Suppressor macrophage treated with lipopolysaccharide for 4 hours (primary cell): ENCODE measurements at places on chromosomes 13 and 19.

GRCh38 chr13:83796364-83796763, 85.9 kb downstream of the SLITRK1 start:
- DNase-seq, result no peak

- no peak for DNase-seq
Observed at GRCh38 chr19:16976446-16976845, 50.2 kb downstream of the CPAMD8 start.

DNA sequence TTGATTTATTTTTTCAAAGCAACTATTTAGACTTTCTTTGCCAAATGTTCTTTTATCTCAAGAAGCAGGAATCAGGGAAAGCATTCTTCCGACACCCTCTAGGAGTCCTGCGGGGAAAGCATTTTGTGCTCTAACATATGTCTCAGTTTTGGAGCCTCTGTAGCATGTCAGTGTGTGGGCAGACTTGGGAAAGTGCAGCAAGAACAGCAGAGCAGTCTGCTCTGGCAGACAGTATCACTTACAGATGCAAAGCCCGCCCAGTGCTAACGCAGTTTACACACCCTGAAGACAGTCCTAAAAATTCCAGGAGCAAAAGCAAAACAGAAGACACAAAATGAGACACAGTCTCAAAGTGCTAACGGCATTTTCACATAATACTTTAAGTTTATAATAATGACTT, 393.5 kb downstream of the KLF12 start:
- no peak for DNase-seq

DNA sequence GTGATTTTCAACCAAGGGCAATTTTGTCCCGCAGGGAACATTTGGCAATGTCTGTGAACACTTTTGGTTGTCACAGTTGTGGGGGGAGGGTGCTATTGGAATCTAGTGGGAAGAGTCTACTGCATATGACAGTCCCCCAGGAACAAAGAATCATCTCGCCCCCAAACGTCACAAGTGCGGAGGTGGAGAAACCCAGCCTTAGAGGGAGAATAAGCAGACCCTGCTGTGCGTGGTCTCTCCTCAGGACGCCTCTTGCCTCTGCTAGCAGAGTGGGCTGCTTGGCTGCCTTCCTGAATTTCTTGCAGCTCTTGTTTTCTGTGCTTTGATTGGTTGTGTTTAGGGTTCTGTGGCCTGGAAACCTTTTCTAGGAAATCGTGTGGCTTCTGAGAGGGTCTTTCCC, 42.5 kb downstream of the NFIX start:
- no peak for DNase-seq

DNA sequence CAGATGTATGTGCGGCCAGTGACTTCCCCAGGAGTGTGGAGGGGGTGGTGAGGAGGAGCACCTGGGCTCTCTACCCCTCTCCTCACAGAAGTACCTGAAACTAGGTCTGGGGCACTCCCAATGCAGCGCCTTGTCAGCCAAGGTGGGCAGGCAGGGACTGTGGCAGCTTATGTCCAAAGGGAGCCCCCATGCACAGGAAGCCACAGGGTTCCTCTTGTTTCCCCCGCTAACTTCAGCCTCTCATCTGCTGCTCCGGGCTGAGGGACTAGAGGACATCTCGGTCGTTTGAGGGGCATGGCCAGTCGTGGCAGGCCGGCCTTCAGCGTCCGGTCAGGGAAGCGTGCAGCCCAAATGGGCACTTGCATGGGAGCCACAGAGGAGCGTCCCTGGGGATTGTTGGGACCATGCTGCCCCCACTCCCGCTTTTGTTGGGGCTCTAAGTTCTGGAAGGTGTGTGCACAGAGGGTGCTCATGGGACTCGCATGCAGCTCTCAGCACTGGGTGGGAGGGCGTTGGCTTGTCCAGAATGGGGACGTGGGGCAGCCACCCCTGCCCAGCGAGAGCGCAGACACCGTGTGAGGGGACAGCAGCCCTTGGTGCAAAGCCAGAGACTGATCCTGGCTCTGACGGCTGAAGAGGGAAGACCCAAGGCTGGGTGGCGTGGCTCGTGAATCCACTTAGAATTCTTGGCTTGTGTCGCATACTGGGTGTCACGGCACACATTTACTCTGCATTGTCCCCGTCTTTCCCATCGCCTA, 16.6 kb upstream of the NPAS1 start:
- DNase-seq, result no peak

DNA sequence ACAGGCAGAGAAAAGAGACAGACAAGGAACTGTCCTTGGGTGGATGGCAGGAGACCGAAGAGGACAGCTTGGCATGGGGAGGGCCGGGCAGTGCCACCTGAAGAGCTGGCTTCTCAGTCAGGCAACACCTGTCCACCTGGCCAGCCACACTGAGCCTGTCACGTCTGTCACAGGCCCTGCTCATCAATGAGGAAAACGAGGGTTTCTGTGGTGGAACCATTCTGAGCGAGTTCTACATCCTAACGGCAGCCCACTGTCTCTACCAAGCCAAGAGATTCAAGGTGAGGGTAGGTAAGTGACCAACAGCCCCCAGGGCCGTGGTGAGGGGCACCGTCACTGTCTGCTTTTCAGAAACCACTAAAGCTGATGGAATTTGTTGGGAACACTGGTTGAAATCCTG, 11.2 kb upstream of the PROZ start:
- no peak for DNase-seq

DNA sequence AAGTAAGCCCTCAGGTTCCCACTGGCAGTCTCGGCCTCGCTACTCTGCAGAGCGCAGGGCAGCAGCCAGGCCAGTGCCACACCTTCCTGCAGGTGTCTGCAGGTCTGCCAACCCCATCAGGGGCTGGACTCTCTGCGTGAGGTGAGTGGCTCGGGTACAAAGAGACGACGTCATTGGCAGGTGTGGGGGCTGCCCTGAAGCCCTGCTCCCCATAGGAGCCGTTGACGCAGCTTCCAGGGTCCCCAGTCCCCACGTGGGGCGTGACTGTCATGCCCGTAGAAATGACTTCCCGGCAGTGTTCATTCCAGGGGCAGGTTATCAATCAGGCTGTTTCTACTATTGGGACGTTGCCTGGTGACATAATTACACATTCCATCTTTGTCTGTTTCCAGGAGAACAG, 15.3 kb upstream of the GJB6 start:
- no peak for DNase-seq

- peak; percentile 67 for DNase-seq
Observed at GRCh38 chr19:7852851-7853769, 21.1 kb downstream of the PRR36 start.

- DNase-seq, result peak; percentile 71
Observed at GRCh38 chr19:13835791-13836723, 40.8 kb downstream of the ZSWIM4 start.

- DNase-seq, result no peak
Observed at GRCh38 chr19:52590728-52591127, 20.6 kb downstream of the ZNF701 start.

- DNase-seq, result no peak
Observed at GRCh38 chr19:49455773-49456172, 2.7 kb downstream of the ALDH16A1 start.

DNA sequence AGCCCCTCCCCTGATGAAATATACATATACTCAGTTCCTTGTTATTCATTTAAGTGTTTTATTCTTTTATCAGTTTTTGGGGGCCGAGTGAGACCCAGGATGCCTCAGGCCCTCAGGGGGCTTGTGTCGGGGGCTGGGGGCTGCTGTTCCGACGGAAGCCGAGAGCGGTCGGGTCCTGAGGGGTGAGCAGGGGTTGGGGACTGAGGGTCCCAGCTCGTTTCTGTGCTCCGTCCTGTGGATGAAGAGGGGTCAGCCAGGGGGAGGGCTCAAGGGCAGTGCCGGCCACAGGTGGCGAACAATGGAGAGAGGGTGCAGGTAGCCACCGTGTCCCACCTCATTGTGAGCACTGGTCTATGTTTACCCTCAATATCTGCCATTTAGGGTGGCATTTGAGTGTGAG, 1.9 kb downstream of the PCP2 start:
- no peak for DNase-seq

GRCh38 chr13:40388617-40389016, 277.8 kb downstream of the FOXO1 start:
- DNase-seq, result no peak

GRCh38 chr13:102907886-102908515, 62.2 kb downstream of the ERCC5 start:
- DNase-seq, result no peak

GRCh38 chr19:45577111-45577905, 7.3 kb downstream of the OPA3 start:
- DNase-seq, result no peak

- peak; percentile 74 for DNase-seq
Observed at GRCh38 chr13:80040196-80040980, 300.5 kb downstream of the SPRY2 start.

DNA sequence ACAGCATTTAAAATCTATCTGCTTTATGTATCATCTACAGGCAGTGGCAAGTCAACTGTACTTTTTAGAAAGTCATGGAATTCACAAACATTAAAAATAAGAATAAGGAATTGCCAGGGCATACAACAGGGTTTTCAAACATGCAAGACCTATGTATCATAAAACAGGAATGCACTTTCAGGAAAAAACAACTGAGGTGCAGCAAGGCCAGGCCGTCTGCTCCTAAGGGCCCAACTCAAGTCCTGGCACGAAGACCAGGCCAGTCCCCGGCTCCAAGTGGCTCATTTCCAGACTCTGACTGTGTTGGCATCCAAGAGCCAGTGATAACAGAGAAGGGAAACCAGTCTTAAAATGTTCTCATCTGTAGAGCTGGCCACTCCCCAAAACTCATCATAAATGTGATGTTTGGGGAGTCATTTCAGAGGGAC, 7.1 kb downstream of the RFX2 start:
- no peak for DNase-seq

- no peak for DNase-seq
Observed at GRCh38 chr13:106183410-106184065, 351.9 kb downstream of the EFNB2 start.

DNA sequence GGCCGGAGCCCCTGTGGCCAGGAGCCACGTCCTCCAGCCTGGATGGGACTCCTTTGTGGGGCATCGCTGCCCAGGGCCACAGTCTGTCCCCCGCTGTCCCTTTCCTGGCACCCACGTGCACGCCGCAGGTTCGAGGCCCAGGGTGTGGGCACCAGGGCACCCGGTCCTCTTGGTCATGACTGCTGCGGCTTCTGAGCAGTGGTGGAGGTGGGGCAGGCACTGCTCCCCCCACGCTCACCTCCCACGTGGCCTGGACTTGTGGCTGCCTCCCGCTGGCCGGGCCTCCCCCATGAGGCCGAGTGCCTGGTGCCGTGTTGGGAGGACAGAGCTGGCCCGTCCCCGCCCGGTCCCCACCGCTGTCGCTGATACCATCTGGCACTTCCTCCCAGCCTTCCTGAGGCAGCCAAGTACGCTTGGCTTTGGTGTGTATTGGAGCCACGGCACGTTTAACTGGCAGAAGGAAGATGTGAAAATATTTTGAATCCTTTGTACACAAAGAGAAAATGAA, 12.8 kb downstream of the SPPL2B start:
- DNase-seq, result no peak

DNA sequence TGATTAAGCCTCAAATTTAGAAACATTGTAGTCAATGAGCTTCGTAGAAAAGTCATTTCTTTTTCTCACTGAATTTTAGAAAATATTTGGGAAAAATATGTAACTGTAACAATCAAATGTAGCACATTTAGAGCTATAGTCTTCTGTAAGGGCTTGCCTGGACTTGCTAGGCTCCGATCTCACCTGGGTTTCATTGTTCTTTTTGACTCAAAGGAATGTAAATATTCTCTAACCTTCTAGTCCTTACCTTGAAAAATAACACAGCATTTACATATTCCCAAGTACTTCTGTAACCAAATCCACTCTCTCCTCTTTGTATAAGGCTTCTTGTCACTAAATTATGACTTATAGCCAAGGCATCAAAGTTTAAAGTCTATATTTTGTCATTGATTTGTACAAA, 2.9 kb upstream of the UFM1 start:
- no peak for DNase-seq

DNA sequence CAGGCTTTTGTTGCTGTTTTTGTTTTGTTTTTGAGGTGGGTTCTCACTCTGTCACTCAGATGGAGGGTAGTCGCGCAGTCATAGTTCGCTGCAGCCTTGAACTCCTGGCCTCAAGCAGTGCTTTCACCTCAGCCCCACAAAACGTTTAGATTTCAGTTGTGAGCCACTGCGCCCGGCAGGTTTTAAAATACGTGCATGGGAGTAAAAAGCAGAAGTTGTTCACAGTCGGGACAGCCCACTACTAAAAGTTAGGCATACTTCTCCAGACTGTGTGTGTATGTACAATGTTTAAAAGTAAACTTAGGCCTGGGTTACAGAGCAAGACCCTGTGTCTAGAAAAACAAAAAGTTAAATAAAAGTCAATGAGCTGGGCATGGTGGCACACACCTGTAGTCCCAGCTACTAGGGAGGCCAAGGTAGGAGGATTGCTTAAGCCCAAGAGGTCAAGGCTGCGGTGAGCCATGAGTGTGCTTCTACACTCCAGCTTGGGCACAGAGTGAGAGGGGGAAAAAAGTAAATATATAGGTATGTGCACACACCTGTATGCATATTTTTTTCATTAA, 6.1 kb downstream of the SAFB start:
- DNase-seq, result peak; percentile 61

DNA sequence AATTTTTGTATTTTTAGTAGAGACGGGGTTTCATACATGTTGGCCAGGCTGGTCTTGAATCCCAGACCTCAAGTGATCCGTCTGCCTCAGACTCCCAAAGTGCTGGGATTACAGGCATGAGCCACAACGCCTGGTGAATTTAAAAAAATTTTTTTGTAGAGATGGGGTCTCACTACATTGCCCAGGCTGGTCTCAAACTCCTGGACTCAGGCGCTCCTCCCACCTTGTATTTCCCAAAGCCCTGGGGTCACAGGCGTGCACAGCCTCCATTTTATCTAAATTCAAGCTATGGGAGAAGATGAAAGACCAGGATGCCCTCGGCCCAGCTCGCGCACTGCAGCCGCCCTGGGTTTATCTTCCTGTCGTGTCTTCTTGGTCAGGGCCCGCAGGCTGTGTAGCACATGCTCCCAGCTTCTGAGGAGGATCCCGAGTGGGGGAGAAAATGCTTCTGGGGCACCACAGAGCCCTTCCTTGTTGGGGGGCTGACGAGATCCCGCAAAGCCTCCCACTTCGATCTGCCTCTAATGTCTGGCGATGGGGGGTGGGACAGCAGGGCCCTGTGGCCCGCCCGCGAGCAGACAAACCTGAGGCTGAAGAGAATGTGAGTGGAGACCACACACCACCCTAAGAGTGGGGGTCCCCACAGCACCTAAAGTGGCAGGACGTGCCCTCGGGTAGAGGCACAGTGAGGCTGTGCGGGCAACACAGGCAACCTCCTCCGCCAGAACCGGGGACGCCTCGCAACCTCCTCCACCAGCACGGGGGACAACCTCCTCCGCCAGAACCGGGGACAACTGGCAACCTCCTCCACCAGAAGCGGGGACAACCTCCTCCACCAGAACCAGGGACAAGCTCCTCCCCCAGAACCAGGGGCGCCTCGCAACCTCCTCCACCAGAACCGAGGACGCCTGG, 15.8 kb downstream of the TCF3 start:
- no peak for DNase-seq

GRCh38 chr13:101323601-101324000, 92.7 kb downstream of the NALCN start:
- no peak for DNase-seq

GRCh38 chr13:32019612-32020233, 11.9 kb upstream of the FRY start:
- DNase-seq, result peak; percentile 45
